ENCODE measurements at places on chromosomes 7 and 10.

GRCh38 chr10:105148921-105149320 is 507.8 kb downstream of the SORCS3 start:
- no peak for DNase-seq

GRCh38 chr10:45063591-45064231 is 63.0 kb downstream of the ZNF22 start:
- no peak for DNase-seq

DNA sequence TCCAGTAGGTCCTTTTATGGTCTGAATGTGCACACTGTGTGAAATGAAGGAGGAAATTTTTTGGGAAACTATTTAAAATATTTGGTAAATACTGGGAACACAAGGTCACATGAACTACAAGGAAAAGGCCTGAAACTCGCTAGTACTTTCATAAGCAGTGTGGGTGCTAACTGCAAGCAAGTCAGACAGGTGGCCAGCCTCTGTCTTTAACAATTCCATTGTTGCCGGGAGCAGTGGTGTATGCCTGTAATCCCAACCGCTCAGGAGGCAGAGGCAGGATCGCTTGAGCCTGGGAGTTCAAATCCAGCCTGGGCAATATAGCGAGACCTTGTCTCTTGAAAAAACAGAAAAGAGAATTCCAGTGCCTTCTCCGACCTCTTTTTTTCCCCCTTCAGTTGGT is 37.5 kb downstream of the SMURF1 start:
- DNase-seq = no peak

DNA sequence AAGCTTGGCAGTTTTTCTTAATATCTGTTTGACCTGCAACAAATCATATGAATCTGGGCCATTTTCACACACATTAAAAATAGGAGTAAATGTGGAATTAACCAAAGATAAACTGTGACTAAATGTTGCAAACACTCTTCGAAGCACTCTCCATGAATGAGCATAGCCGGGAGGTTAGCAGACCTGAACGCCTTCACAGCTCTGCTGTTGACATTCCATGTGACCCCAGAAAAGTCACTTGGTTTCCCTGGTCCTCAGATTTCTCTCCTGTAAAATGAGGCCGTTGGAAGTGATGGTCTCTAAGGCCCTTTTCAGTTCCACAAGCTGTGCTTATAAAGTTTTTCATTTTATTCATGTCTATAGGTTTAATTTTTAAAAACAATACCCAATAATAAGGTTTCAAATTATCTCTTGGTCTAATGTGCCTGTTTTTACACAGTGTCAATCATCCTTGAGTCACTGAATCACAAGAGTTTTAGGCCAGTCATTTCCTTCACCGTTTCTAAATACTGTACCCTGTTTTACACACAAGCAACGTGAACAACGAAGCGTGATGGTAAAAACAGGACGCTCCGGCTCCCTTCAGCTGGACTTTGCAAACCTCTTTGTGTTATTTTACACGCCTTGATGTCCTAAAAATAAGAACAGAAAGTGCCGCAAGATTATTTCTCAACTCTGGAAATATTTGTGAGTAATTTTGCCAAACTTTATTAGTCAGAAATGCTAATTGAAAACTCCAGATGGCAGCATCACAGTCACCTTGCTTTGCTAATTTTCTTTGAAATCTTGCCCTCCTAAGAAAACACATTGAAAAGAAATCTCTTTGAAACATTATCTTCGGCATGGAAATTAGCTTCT is 38.6 kb upstream of the MET start:
- no peak for DNase-seq

DNA sequence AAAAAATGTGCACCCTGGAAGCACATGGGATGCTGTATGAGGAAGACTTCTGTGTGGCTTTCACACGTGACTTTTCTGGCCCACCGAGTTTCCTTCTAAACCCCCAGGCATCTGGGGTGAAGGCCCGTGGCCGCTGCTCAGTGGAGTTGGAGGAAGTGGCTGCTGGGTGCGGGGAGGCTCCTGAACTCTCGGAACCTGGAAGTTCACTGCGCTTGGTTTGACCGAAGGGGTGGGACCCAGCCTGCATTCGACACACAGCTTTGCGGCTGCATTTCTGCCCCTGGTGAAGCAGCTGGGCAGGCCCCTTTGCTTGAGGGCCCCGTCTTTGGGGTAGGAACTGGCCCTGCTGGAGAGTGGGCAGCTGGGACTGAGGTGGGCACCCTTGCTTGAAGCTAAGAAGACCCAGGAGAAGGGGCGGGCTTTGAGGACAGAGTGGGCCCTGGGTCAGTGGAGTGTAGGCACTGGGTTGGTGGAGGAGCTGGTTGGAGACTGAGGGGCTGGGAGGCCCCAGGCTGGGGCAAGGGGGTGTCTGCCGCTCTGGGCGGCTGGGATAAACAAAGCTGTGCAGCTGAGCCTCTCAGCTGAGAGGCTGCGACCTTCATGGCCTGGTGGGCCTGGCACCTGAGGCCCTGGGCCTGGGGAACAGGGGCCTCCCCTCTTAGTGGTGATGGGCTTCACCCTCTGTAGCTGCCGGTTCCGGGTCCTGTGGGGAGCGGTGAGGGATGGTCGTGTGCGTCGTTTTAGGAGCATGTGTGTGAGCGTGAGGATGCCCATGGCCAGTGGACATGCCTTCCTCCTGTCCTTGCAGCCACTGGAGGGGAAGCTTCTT is 78.0 kb downstream of the INPP5A start:
- no peak for DNase-seq
